Stimulated activated CD8-positive, alpha-beta memory T cell treated with anti-CD3 and anti-CD28 coated beads, Interleukin-4, amount 100 ng/mL, for 1 hour (primary cell): ENCODE measurements at places on chromosomes 12 and 14.

DNA sequence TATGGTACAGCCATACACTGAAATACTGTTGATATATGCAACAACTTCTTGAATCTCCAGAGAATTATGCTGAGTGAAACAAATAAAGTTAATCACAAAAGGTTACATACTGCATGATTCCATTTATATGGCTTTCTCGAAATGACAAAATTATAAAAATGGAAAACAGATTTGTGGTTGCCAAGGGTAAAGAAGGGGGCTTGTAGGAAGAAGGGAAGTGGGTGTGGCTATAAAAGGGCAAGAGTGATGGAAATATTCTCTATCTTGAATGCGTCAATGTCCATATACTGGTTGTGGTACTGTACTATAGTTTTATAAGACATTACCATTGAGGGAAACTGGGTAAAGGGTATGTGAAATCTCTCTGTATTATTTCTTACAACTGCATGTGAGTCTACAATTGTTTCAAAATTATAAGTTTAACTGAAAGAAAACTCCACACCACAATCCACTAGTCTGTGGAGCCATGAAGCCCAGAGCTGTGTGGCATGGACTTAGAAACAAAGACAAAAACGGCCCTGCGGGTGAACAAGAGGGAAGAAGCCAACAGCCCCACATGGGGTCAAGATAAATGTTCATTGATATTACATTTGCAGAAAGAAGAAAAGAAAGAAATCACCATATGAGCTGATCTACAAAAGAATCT is 18.3 kb upstream of the TSPAN11 start:
- no peak for DNase-seq

GRCh38 chr14:74841230-74842207 is 34.4 kb downstream of the PROX2 start:
- no peak for DNase-seq

DNA sequence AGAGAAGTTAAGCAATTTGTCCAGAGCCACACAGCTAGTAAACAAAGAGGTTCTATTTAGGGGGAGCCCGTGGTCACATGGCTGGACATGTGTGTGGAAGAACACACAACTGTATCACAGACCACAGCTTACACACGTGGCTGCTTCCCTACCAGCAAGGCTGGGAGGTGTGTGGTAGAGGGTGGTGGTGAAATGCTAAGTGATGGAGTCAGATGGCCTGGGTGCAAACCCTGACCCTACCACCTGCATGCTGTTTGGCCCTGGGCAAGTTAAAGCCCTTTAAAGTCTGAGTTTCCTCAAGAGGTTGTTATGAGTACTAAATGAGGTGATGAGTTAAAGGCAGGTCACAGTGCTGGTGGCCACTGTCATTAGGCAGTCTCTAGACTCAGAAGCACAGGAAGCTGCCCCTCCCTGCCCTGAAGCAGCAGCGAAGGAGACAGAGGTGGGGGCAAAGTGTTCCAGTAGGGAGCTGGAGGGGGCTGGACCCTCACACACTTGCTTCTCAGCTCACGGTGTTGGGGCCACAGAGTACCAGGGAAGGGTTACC is 64.2 kb downstream of the ERH start:
- DNase-seq = no peak

DNA sequence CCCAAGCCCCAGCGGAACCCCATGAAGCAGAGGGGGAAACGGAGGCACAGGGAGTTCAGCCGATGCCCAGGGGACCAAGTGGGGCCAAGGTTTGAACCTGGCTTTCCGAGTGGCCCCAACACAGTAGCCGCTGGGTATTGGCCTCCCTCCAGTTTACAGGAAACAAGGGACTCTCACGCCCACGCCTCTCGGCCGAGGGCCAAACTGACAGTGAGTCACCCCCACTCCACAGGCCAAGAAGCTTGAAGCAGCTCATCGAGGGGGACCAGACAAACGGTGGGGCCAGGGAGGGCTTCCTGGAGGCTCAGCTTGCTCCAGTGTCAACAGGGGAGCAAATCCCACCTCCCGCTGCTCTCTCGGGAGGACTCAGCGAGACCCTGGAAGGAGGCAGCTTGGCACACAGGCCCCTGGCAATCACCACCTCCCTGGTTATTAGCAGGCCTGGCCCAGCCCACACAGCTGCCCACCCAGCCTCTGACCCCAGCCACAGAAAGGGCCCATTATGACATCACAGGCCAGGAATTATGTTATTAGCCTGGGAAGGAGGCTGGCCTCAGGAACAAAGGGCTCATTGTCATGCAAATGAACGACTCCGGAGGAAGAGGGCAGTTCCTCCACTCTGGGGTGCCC is 54.6 kb downstream of the NCOR2 start:
- no peak for DNase-seq

DNA sequence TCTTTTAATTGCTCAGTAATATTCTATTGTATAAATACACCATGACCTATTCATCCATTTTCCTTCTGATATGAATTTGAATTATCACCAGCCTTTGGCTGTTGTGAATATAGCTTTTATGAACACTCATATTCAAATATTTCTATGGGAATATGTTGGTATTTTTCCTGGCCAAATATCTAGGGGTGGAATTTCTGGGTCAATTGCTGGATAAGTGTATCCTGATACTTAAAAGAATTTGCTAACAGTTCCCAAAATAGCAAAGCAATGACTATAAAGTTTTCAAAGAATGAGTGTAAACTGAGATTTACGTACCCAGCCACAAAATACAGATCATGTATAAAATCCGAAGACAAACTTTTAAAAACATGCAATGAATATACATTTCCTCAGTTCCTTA is 148.7 kb upstream of the CLEC14A start:
- DNase-seq = no peak

- no peak for DNase-seq
These were observed 7.7 kb downstream of the SLC7A7 start for GRCh38 chr14:22807432-22808087.

- no peak for DNase-seq
These were observed 15.9 kb upstream of the DHRS2 start for GRCh38 chr14:23620177-23620702.

DNA sequence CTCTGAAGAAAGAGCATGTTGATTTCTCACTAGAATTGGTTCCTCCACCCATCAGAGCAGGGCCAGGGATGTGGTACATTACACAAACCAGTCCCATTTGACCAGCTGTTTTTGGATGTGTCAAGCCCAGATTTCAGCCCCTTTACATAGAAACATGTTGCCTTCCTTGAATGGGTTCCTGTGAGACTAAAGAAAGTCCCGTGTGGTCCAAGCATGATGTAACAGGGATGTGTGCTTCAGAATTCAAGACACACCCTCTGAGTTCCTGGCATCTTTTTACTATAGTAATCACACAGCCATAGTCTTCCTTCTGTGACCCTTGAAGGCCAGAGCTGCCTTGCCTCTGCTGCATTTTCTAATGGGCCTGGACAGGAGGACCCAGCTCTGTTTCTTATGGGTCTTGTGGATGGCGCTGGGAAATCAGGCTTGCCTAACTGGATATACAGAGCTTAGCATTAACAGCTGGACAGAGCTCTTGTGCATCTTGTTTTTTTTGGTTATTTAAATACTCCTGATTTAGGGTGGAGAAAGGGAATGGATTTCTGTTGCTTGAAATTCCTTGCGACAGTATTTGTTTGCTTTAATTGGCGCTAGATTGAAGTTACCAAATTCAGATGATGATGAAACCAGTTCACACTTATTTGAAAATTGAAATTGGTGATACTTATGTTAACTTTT is 341.0 kb downstream of the ZFP36L1 start:
- DNase-seq = no peak

GRCh38 chr12:3727877-3728632 is 24.9 kb downstream of the CRACR2A start:
- no peak for DNase-seq

DNA sequence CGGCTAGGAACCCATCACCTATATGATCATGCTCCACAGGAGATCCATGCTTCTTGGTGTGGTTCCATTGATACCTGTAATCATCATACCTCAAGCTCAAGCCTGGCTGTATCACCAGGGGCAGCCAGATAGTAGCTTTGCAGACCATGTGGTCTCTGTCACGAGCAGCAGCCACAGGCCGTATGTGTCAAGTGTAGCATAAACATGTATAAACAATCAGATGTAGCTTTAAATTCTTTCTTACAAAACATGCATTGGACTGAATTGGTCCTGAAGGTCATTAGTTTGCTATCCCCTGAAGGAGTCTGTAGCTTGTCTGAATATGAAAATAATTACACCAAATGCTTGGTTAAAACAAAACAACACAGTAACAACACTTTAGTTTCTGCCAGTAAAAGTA is 1223.2 kb upstream of the TMEM132C start:
- DNase-seq = no peak

GRCh38 chr14:25588751-25589150 is 538.8 kb upstream of the STXBP6 start:
- DNase-seq = no peak

- no peak for DNase-seq
These were observed 2.4 kb downstream of the SLC17A8 start for GRCh38 chr12:100359248-100359647.

DNA sequence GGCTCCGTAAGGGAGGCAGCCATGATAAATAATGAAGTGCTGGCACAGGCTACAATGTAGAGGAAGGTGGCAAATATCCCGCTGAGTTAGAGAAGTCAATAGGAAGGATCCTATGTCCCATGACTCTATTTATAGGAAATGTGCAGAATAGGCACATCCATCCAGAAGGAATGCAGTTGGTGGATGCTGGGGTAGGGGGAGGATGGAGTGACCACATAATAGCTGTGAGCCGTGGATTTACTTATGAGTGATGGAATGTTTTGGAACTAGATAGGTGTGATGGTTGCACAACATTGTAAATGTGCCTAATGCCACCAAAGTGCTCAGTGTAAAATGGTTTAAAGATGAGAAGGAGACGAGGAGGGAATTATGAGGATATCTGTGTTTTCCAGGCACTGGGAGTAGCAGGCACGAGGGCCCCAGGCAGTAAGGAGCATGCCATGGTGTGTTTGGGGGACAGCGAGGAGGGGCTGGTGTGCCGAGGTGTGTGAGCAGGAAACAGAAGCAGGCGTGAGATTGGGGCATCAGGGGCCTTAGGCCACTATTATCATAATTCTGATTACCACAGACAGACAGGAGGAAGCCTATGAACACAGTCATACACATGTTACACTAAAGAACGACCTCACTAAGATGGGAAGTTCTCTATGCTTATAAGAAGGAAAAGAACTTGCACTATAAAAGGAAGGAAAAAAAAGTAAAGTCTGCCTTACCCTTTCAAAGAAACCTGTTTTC is 837.3 kb upstream of the TMEM132C start:
- DNase-seq = no peak

DNA sequence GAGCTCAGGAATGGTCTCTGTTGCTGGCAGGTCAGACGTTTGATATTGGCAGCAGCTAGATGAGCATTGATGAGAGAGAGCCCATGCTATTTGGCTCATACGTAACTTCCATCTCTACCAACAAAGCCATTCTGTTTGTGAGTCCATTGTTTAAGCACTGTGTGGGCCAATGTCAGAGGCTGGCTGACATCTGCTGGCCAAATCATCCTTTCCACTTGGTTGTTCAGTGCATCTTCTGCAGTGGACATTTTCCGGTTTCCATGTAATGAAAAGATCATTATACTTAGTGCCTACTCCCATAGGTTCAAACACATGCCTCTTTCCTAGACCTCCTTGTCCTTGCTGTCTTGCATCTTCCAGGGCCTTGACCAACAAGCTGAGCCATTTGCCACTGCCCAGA is 59.2 kb downstream of the IFT81 start:
- DNase-seq = no peak

DNA sequence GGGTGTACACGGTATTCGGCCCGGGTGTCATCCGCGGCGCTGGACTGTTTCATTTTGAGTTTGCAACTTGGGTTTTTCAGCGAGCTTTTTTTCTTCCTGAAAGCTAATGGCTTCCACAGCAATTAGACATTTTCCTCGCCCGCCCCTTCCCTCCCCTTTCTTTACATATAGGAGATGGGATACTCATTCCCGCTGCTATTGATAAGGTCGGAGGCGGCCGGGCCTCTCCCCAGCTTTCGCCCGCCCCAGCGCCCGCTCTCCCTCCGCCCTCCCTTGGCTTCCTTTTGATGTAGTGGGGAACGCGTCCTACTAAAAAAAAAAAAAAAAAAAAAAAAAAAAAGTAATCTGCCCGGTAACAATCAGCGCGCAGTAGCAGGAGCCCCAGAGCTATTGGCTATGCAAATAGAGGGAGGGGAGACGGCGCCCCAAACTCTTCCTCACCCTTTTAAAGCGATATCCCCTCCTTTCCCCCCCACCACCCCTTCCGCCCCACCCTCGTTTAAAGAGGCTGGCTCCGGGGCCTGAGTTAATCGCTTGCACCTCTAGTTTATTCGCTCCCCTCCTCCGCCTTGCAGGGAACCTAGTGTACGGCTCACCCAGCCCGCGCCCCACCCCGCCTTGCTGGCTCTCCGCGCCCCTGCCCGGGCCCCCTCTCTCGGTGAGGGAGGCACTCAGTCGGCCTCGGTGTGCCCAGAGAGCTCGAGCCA is 1.7 kb upstream of the CCND2 start:
- peak; percentile 80 for DNase-seq

- DNase-seq = no peak
These were observed 127.6 kb upstream of the ARID2 start for GRCh38 chr12:45601888-45602287.

GRCh38 chr12:122094735-122095631 is 16.4 kb downstream of the MLXIP start:
- DNase-seq = no peak

GRCh38 chr12:75259143-75259542 is 49.5 kb upstream of the KCNC2 start:
- no peak for DNase-seq

DNA sequence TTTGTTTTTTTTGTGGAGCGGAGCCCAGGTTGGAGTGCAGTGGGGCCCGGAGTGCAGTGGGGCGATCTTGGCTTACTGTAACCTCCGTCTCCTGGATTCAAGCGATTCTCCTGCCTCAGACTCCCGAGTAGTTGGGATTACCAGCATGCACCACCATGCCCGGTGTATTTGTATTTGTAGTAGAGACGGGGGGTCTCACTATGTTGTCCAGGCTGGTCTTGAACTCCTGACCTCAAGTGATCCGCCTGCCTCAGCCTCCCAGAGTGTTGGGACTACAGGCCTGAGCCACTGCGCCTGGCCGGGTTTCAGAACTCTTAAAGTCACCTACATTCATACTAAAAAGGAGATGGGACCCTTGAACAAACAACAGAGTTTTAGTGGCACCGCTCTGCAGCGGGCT is 52.7 kb downstream of the KRT80 start:
- DNase-seq = no peak

GRCh38 chr14:32430326-32430725 is 101.2 kb downstream of the AKAP6 start:
- DNase-seq = no peak

DNA sequence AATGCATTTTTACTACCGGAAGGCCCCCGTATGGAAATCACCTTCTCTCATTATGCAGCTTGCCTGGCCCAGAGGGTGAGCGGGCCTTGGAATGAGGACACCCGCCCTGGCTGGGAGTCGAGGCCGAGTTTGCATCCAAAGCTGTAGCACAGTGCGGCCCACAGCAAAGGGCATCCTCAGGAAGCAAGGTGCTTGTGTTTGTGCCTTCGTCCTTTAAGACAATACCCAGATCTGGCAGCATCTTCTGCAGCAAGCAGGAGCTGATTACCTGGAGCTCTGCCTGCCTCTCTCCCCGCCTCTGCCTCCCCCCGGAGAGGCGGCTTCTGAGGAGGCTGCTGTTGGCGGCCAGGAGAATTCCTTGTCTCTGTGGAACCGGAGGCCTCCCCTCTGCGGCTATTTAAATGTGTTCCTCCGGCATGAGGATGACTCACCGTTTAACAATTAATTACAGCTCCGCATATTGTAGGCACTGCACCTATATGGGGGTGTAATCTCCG is 145.3 kb downstream of the CACNA1C start:
- DNase-seq = no peak

GRCh38 chr12:57611108-57611826 is at the start of gene ARHGEF25:
Gene ARHGEF25, plus strand, starts transcription at chr12:57611435. Its CDS starts 460 bp downstream, at chr12:57611895.
- DNase-seq = no peak
